Stimulated activated CD8-positive, alpha-beta memory T cell treated with anti-CD3 and anti-CD28 coated beads, Interleukin-7, amount 100 ng/mL, for 48 hours (primary cell): ENCODE measurements at places on chromosomes 13 and 19.

DNA sequence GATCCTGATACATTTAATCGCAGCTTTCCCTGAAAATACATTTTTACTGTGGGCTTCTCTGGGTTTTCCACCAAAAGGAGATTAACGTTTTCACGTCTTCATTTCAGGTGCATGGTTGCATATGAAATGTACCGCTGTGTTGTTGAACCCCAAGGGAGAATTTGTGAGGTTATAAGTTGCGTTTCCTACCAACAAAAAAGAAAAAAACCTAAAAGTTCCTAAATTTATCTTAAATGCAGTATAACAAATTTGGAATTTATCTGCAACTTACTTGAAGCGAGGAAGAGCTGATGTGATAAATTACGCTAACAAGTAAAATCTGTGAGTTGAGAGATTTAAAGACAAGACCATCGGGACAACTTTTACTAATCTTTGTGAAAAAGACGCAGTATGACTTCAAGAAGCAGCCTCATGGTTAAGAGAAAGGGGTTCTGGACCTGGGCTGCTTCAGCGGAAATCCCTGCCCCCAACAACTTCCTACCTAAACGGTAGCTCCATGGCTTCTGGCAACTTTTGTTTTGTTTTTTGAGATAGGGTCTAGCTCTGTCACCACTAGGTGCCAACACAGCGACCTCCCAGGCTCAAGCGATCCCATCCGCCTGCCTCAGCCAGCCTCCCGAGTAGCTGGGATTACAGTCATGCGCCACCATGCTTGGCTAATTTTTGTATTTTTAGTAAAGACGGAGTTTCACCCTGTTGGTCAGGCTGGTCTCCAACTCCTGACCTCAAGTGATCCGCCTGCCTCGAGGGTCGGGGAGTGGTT is 958 bp upstream of the OBI1 start:
- DNase-seq = no peak

DNA sequence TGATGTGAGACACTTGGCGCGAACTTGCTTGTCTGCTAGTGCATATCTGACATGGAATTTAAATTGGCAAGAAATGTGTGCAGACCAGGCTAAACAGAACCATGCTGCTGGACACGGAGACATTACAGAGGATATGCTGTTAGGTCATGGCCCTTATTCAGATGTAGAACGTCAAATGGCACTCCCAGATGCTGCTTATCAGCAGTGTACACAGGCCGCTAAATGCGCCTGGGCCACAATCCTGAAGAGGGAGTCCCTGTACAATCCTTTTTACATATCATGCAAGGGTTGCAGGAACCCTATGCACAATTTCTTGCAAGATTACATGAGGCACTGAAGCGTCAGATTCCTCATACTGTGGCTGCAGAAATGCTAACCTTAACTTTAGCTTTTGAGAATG is 9.3 kb downstream of the ZNF350 start:
- no peak for DNase-seq

DNA sequence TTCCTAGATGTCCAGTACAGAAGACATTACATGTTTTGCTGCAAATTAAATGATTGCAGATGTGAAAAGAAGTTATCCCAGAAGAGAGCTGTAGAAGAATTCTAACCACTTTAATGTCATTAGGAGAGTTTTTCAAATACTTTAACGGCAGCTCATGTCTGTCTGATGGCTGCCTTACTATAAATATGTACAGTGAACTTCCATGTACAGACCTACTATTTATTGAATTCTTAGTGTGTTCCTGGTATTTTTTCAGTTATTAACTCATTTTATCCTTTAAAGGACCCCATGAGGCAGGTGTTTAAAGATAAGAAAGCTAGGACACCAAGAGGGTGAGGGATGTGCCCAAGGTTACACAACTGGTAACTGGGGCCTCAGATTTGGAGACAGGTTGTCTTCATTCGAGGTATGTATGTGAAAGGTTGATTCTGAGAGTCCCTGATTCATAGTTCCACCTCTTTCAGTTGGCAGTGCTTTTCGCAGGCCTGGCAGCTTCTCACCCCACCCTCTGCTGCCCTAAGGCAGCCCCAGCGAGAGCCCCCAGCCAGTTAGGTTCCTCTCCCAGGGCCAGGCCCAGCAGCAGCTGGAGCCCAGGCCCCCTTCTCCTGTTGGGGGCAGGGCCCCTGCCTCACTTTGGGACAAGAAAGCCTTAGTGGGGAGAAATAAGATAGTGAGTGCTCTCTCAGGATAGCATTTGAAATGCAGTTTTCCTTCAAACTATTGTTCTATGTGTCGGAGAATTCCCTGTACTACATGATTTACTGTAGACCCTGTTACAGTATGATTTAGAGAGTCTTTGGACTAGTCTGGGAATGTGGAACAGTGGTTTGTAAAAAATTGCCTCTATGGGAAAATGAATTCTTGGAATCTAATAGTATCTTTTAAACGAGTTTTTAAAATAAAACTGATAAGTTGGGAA is 67.7 kb upstream of the TEX29 start:
- no peak for DNase-seq

DNA sequence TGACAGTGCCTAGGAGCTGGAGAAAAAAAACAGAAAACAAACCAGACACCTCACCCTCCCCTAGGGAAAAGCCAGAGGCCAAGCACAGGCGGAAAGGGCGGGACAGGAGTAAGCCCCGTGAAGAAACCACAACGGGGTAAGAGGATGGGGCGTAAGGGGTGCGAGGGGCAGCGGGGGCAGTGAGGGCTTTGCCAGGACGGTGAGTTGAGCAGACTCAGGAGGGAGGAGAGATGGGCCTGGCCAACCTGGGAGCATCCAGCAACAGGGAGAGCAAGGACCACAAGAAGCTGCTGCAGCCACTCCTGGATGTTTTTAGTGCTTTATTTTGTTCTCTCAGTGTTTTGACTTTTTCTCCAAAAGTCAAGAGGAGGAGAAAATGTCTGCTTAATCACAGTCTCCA is 114.1 kb upstream of the SOX1 start:
- no peak for DNase-seq

GRCh38 chr19:27647423-27647822 is 1565.5 kb downstream of the UQCRFS1 start:
- DNase-seq = no peak

- no peak for DNase-seq
These were observed 73.9 kb downstream of the KCTD12 start for GRCh38 chr13:76812206-76812897.

- peak; percentile 72 for DNase-seq
These were observed 1.5 kb downstream of the BIVM start for GRCh38 chr13:102800145-102801041.

- no peak for DNase-seq
These were observed 19.9 kb upstream of the GPR183 start for GRCh38 chr13:99327126-99327525.

DNA sequence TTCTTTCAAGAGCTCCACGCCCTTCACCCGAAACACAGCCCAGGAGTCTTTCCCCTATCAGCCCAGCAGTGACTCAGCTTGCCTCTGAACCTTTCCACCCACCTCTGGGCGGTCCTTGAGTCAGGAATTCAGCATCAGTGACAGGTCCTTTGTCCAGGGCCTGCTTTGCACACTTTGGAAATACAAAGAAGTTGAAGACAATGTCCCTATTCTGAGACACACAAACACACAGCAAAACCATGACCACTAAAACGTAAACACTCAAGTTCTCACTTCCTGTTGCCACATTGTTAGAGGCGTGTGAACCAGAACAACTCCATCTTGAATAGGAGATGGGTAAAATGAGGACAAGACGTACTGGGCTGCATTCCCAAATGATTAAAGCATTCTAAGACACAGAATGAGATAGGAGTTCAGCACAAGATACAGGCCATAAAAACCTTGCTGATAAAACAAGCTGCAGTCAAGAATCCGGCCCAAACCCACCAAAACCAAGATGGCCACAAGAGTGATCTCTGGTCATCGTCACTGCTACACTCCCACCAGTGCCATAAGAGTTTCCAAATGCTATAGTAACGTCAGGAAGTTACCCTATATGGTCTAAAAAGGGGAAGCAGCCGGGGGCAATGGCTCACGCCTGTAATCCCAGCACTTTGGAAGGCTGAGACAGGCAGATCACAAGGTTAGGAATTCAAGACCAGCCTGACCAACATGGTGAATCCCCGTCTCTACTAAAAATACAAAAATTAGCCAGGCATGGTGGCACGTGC is 49.2 kb upstream of the ATP12A start:
- no peak for DNase-seq

GRCh38 chr13:100508996-100509395 is 79.6 kb downstream of the GGACT start:
- no peak for DNase-seq

GRCh38 chr19:42021185-42021584 is 27.2 kb upstream of the ATP1A3 start:
- DNase-seq = no peak

- no peak for DNase-seq
These were observed 178.2 kb upstream of the TSHZ3 start for GRCh38 chr19:31527443-31527842.

DNA sequence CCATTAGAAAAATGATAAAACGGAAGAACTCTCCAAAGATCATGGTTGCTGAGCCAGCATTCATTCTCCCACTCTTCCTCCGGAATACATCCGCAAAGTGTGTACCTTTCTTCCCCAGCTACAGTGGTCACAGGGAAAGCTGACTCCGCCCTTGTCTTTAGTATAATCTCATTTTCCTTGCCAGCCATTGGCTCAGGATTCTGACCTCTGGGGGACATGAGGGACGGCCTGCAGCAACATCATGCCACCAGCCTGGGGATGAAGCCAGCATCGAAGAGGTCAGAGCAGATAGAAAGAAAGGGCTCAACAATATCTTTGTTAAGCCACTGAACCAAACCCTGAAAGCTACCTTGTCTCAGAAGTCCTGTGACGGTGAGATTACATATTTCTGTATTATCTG is 46.3 kb upstream of the TPP2 start:
- DNase-seq = no peak

GRCh38 chr13:34776390-34776981 is 165.6 kb upstream of the NBEA start:
- DNase-seq = no peak

- no peak for DNase-seq
These were observed 86.9 kb downstream of the TBC1D4 start for GRCh38 chr13:75395066-75395465.

DNA sequence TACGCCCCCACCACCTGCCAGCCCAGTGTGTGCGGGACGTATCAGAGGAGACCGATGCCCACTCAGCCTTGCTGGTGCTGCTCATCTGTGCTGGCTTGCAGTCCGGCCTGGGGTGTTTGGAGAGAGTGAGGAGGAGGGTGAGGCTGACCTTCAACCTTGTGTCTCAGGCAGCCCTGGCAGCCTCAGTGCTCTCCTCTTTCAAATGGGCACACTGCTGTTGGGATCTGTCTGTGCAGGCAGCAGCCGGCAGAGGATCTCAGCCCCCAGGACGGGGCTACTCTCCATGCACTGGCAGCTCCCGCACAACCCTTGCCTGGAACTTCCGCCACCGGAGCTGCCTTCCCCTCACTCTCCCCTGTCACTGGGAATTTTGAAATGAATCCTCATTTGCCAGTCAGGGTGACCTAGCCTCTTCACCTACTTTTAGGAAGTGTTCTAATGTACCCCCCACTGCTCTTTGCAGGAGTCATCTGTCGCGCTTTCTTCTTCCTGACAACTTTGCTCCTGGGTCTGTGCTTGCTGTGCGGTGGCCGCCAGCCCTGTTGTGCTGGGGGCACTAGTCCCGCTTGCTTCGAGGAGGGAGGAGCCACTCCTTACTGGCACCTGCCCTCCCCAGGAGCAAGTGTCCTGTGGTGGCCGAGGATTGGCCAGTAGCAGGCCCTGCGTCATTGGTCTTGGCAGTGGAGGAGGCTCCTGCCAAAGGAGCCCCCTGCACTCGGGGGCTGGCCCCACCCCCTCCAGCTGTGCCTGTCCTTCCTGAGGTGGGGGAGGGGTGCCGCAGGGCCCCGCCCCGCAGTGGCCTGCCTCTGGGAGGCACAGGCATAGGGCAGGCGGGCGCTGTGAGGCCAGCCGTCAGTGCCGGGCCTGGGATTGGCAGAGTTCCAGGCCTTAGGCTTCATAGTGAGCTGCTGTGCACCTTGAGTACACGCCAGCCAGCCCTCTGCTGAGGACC is 53.4 kb downstream of the TSSK6 start:
- DNase-seq = no peak

GRCh38 chr19:32154418-32154817 is 191.0 kb upstream of the ZNF507 start:
- no peak for DNase-seq

DNA sequence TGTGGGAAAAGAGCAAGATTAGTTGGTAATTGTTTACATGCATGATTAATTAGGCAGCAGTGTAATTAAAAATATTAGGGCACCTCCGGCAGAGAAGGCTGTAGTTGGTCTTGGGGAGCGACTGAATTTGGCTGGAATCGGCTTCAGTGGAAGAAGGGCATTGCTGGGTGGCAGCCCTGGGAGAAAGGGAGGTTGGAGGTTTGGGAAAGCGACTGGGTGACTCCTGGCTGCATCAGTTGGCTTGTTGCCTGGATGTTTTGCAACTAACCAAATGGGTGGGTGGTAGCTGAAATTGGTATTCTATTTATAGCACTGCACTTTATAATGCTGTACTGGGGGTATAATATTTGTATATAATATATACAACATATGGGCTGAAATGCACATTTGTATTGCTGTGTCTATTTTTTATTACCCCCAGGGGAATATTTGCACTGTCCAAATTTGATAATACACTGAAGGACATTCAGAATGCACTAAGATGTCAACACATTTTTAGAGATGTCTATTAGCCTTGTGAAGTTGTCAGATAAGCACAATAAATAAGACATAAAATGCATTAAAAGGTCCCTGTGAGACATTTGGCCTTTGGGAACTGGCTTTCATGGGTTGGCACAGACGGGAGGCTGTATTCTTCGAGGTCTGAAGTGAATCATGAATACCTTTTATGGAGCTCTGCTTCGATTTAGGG is 1.7 kb downstream of the B3GLCT start:
- no peak for DNase-seq

DNA sequence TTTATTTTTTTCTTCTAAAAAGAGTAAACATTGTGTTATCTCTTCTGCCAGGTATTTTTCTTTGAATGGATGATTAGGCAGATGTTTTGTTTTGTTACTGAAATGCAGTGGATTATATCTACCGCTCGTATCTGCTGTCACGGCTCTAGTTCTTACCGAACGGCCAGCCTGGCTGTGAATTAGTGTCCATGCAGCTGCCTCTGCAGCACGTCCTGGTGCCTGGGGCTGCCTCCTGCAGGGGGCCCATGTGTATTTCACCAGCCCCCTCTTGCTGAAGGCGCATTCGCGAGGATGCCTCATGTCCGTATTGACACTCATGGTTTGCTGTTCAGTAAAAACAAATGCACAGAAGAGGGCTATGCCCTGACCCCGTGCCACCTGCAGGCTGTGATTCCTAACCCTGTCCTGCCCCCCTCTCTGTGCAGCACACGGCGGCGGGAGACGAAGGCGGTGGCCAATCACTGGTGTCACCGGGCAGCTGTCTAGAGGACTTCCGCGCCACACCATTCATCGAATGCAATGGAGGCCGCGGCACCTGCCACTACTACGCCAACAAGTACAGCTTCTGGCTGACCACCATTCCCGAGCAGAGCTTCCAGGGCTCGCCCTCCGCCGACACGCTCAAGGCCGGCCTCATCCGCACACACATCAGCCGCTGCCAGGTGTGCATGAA is 49.9 kb downstream of the RAB20 start:
- DNase-seq = no peak

GRCh38 chr19:54029930-54030490 is 33.7 kb downstream of the VSTM1 start:
- peak; percentile 6 for DNase-seq
